ENCODE measurements at places on chromosomes 7 and 10.

DNA sequence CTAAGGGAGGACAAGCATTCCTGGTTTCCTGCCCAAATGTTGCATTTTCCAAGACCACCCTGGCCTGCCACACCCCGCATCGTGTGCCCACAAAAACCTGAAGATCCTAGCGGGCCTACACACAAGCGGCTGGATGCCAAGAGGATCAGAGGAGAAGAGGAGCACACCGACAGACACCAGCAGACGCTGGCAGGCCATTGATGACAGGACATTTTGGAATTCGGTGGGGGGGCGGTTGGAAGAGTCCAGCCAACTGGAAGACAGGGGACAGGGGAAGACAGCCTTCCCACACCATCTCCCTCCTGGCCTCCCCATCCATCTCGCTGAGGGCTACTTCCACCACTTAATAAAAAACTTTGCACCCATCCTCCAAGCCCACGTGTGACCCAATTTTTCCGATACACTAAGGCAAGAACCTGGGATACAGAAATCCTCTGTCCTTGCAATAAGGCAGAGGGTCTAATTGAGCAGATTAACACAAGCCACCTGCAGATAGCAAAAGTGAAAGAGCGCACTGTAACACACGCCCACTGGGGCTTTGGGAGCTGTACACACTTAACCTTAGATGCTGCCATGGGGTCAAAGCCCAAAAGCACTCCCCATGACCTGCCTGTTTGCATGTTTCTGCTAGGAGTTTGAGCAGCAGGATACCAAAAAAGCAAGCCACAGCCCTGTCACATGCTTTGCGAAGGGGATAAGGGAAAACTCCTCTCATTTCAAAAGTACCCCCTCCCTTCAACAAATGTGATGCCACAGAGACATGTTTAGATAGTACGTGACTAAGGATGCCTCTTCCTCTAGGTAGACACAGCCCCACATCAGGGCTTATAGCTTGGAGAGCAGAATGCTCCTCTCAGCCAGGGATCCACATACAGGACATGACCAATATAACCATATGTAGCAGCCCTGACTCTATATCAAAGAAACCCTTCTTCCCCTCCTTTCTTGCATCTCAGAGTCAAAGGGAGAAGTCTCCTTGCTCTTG, 13.4 kb upstream of the SMNDC1 start:
- no peak for DNase-seq

- DNase-seq, result no peak
Observed at GRCh38 chr10:98150544-98150943, 16.1 kb downstream of the R3HCC1L start.

GRCh38 chr7:95631527-95631926, 35.2 kb upstream of the PDK4 start:
- DNase-seq, result no peak

DNA sequence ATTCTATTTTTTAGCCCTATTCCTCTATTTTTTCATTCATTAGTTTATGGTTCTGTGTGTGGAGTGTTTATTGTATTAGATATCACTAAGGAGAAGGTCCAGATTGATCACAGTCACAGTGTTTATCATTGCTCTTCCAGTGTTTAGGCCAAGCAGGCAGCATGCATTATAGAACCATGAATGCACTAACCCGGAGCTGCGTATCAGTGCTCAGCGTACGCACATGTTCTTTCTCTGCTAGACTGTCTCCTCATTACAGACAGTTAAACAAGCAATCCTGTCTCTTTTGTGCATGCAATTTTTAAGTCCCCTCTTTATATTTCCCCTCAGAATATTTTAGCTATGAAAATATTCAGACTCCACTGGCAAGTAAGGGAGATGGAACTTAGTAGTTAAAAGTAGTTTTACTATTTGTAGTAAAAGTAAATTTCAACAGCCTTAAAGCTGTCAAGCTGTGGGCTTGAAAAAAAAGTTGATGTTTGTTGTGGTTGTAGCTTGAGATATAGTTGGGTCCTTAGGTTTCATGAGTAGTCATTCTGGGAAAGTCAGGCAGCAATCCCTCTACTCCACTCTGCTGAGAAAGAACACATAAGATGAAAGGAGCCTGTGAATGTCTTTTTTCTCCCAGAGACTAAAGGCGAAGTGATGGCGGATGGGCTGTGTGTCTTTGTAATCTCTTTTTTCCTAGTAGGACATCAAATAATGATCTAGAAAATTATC, 260.4 kb downstream of the CDK14 start:
- no peak for DNase-seq

DNA sequence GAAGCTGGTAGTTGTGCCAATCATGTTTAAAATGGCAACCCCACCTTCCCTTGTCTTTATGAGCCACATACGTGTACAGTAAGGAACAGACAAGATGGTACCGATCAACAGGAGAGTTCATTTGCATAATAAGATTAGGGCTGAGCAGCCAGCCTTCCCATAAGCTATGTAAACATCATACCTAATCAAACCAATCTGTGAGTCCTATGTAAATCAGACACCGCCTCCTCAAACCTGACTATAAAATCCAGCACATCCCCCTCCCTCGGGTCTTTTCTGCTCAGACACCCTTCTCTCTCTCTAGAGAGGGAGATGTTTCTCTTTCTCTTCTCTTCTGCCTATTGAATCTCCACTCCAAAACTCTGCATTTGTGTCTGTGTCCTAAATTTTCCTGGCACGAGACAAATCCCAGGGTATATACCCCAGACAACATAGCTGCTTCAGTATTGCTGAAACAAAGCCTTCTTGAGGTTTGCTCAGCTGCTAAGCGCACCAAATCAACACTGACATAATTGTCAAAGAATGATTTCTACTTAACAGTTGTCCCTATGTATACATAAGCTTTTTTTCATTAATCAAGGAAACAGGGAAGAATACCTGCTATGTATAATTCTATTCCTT, 279.2 kb downstream of the THSD7A start:
- no peak for DNase-seq

DNA sequence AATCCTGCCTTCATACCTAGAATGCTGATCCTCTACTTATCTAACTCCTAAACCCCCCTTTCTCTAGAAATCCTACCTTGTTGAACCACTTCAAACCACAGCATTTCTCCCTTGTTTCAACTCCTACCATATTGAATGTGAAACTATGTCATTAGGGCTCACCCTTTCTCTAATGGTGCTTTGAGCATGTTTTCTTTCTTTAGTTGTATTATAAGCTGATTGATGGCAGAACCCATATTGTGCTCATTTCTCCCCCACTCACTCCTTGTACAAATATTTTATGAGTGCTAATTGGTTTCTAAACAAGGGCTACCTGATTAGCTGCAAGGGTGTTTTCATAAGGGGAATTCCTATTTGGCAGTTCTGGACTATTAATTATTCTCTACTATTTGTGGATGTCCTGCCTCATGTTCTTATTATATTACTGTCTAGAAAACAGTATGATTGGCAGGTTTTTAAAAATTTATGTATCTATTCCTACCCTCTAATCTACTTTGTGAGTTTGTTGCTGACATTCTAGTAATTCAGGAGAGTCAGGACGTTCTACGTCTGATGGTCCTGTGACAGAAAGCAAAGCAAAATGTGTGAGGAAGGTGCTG, 765.8 kb downstream of the KCNMA1 start:
- DNase-seq, result no peak

GRCh38 chr7:17844022-17844421, 96.3 kb downstream of the SNX13 start:
- no peak for DNase-seq

DNA sequence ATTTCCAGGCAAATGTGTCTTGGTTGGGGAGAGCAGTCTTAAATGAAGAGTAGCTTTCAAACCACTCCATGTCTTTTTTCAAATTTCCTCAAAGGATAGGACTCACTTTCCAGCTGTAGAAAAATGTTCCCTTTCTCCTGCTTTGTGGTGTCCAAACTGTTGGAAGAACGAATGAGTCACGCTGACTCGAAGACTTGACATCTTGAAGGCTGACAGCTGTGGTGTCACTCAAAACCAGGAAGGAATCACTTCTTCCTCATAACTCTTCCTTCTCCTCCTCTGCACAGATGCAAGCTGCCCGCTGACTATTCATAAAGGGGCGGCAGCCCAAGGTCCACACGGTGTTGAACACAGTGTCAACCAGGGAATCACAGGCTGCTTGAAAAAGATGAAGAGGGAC, 19.2 kb downstream of the PLA2G12B start:
- DNase-seq, result no peak

DNA sequence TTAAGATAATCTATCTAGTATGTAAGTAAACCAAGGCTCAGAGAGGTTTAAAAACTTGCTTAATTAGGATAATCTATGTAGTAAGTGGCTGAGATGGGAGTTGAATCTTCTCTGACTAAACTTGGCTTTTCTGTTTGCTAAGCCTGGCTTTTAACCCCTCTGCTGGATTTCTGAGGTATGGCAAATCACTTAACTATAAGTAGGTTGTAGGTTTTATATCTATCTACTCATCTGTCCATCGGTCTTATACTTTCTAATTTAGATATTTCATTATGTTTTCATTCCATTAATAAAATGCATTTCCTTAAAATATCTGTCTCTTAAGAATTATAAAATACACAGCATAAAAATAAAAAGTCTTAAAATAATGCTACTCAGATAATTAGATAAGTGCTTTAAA, 59.4 kb downstream of the ST7 start:
- no peak for DNase-seq

DNA sequence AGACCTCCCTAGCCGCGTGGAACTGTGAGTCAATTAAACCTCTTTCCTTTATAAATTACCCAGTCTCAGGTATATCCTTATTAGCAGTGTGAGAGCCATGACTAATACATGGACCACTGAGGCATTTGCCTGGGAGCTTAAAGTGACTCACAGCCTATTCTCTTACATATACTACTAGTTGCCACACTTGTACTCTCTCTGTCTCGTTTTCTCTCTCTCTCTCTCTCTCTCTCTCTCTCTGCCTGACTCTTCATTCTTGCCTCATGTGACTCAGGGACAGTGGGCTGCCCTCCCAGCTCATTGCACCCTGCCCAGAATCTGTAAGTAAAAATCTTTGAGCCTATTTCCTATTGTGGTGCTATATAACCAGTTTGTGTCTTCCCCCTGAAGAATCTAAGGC, 238.5 kb upstream of the MAGI2 start:
- DNase-seq, result no peak

- no peak for DNase-seq
Observed at GRCh38 chr7:157854066-157854891, 517.5 kb downstream of the DNAJB6 start.
